ENCODE measurements at places on chromosomes 5 and 9.

DNA sequence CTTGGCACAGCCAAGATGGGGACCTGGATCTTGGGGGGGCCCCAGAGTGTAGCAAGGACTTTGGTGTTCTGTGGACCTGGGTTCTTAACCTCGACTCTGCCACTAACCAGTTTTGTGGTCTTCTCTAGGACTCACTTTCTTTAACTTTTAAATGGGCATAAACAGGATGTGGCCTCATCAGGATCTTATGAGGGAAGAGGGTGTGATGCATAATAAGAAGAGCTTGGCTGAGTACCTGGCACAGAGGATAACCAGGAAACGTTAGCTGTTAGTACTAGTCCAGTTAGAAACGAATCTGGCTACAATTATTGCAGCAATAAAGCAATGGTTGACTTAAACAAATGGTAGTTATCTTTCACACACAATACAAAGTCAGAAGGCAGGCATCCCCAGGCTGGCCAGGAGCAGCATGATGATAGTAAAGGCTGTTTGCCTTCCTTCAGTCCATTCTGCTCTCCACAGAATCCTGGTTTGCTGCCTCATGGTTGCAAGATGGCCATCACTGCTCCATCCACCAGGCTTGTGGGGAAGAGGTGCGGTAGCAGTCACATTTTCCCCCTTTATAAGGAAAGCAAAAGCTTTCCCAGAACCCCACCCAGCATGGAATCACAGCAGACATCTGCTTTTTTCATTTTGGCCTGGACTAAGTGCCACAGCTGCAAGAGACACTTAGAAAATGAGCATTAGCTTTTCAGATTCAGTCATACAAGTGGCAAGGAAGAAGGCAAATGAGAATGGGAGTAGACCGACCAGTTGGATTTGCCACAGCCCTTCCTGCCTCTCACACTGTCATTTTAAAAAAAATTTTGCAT is 225.0 kb downstream of the AOPEP start:
- DNase-seq: no peak

DNA sequence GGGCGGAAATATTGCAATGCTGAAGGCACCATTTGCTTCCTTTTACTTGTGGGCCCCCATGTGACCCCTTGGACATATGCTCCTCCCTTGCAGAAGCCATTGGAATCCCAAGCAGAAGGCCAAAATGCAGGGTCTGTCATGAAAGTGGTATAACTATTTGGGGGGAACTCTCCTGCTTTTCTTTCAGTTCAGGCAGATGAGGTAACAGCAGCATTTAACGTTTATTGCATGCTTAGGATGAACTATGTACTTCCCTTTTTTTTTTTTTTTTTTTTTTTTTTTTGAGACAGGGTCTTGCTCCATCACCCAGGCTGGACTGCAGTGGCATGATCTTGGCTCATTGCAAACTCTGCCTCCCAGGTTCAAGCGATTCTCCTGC is 7.8 kb downstream of the FOXI1 start:
- no peak for DNase-seq

- DNase-seq: no peak
These were observed 38.9 kb downstream of the SLC9A3 start for GRCh38 chr5:485113-485945.

DNA sequence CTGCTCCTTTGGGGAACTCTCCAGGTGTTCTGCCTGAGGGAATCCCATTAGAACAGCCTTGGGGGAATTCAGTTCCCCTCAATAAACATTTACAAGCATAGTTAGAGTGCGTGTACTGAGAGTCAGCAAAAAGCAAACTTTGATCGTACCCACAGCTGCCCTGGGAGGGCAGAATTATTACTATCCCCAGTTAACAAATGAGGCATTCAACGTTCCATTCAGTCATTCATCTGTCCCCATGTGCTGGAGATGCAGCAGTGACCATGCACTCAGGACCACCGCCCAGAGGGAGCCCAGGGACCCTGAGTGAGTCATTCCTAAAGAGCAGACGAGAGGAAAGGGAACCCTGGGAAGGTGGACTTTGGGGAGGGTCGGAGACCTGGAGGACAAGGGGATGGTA is 19.1 kb upstream of the TTLL11 start:
- DNase-seq: no peak

- no peak for DNase-seq
These were observed 215.5 kb upstream of the RGMB start for GRCh38 chr5:98557916-98558315.

DNA sequence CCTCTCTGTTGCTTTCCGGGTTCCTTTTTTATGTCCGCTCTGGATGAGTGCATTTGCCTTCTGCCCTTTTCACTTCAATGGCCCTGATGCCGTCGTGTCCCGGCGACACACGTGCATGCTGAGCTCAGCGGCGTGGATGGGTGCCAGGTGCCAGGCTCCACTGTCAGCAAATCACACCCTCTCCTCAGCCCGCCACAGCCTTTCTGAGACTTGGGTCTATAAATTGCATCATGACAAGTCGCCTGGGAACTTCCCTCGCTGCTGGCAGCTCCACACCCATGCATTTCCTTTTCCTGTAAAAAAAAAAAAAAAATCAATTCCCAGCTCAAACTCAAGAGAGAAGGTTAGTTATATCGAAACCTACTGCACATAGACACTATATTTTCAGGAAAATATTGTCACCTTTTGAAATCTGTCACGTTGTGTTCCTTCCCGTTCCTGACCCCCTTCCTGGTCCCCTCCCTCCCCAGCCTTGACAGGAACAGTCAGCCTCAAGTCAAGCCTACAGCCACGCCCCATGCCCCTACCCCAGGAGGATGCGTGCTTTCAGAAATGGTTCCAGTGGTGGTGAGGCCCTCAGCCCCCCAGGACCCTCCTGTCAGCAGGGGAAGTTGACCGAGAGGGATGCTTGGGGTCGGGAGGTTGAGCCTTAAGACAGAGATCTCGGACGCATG is 110.3 kb upstream of the PTCH1 start:
- no peak for DNase-seq

- peak; percentile 51 for DNase-seq
These were observed at the start of gene SH3TC2 for GRCh38 chr5:149063017-149063687. Gene SH3TC2 (minus strand): TSS chr5:149063062. CDS start chr5:149063022, 40 bp downstream.

DNA sequence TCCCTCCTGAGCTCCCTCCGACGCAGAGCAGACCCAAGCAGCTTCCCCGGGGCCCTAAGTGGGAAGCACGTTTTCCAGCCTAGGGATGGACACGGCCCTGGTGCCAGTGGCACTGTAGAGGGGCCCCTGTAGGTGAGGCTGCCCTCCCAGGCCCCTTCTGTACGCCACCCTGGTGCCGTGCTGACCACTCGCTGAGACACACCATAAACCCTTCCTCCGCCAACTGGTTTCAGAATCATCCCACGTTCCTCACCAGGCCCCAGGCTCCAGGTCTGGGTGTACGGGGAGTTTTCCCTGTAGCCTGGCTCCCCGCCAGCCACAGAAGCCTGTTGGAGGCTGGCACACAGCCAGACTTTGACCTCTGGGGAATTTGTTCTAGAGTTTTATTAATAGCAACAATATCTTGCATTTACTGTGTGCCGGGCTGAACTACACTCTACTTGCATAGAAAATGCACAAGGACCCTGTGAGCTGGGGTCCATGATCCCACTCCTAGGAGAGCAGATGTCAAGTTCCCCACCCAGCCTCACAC is 18.2 kb upstream of the WDR38 start:
- DNase-seq: no peak

GRCh38 chr9:16203729-16204573 is 651.1 kb downstream of the CCDC171 start:
- DNase-seq: no peak

- no peak for DNase-seq
These were observed 28.2 kb downstream of the CDH10 start for GRCh38 chr5:24616566-24616965.

GRCh38 chr9:93141771-93142483 is 7.9 kb upstream of the NINJ1 start:
- no peak for DNase-seq

- no peak for DNase-seq
These were observed 420.1 kb downstream of the IRX1 start for GRCh38 chr5:4015709-4016108.

- no peak for DNase-seq
These were observed 11.6 kb upstream of the DBN1 start for GRCh38 chr5:177484902-177485549.

DNA sequence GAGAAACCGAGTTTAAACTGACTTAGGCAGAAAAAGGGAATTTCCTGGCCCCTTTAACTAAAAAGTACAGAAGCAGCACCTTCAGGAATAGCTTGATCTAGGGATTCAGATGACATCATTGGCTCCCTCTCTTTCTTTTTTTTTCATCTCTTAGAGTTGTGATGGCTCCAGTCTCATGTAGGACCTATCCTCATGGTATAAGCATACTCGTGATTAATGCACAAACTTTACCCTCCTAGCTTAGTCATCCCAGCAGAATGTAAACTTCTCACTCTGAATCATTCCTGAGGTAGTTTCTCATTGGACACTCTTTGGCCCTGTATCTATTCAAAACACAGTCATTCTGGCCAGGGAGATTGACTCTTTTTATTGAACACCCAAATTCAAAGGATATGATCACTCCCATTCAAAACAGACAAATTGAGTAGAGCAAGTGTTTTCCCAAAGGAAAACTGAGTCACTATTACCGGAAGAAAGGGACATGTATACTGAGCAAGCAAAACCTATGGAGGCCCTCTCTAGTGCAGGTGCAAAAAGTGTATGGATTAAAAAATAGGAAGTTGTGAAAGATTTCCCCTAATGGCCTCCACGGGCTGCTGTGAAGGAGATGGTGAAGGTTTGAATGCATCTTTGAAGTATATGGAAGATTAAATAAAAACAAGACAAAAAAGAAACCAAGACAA is 27.6 kb upstream of the SMIM23 start:
- DNase-seq: no peak

GRCh38 chr9:5321058-5321457 is 16.5 kb upstream of the RLN2 start:
- DNase-seq: no peak
